Fibroblast of skin of right biceps (primary cell): ENCODE measurements at places on chromosomes 4 and X.

DNA sequence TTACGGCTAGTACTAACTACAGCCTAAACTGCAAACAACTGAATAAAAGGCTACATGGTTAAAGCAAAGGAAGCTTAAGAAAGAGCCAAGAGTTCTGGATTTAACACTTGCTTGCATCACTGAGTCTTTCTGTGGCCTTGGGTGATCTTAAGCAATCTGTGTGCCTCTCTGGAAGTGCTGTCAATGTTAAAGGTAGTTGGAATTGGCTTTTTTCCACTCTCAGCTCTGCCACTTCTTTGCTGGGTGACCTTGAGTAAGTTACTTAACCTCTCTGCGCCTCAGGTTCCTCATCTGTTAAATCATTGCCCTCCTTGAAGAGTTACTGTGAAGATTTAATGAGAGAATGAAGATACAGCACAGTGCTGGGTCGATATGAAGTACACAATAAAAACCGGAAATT, 15.7 kb downstream of the SLC2A9 start:
- DNase-seq = no peak

- DNase-seq = no peak
Measured at GRCh38 chr4:83609365-83609764, 73.5 kb downstream of the GPAT3 start.

DNA sequence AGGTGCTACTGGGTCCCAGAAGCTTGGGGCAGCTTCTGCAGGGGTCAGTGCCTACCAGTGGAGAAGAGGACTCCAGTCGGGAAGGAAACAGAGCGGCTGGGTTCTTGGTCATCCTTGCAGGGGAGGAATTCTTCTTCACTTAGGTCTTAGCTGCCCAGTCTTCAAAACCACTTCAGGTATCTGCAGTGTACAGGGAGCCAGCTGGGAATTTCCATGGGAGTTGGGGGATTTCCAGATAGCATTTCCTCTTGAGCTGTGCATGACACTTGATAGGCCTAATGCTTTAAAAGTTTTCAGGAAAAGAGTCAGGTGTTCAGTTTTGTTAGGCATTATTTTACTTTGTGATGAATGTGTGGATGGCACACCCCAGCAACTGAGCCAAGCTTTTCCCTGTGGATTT, 58.1 kb upstream of the ENPP6 start:
- no peak for DNase-seq

- peak; percentile 3 for DNase-seq
Measured at GRCh38 chr4:176084769-176085168, 19.1 kb downstream of the WDR17 start.

DNA sequence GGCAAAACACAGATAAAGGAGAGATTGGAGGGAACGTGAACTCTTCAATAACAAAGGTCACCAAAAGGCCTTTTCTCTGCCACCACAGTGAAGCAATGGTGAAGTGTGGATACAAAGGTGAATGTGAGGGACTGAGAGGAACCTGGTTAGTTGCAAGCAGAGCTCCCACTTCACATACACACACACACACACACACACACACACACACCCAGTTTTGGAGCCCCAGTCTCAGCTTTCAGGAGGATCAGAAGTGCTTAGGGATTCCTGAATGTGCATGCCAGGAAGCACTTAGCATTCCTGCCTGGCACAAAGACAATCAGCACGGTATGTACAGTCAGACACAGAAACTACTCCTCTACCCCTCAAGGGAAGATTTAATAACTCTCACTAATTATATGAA, 71.5 kb downstream of the ARHGEF9 start:
- peak; percentile 14 for DNase-seq

- peak; percentile 67 for DNase-seq
Measured at GRCh38 chr4:94766856-94767255, 9.1 kb downstream of the BMPR1B start.

DNA sequence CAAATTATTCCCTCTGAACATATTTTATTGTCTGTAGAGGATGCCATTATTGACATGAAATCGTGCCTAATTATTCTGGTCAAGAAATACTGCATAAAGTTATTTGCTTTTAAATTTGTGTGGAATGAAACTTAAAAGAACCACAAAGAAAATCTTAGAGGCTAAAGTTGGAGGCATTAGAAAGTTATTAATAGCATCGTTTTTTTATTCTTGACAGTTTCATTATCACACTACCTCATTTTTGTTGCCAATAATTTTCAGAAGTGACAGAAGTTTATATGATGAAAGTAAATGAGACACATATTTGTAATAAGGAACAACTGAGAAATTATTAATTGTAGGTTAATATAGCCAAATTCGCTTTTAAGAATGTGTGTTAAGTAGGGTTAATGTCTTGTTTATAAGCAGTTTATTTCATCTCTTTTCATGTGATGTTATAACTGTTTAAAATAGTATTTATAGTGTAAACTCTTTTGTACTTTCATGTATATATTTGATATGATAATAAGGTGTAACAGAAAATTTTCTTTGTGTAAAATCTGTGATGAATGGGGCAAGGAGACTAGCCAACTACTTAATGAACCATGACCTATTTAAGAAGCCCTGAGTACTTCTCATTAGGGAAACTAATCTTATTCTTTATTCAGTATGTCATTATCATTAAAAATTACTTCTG, 54.5 kb upstream of the GRIA2 start:
- DNase-seq = no peak

DNA sequence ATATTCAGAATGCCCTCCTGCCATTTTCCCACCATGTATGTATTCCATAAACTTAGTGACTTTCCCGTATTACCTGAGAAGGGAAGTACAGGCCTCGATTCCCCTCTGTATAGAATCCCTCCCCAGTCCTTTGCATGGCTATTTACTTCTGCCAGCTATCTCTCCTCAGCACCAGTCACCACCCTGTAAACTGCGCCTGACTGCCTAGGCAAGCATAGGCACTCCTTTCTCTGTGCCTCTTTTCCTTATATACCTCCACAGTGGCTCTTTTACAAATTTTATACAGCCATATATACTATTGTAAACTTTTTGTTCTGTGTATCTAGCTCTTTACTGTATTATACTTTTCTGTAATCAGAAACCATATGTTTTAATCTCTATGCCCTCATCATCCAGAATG, 130.9 kb upstream of the TET2 start:
- no peak for DNase-seq

DNA sequence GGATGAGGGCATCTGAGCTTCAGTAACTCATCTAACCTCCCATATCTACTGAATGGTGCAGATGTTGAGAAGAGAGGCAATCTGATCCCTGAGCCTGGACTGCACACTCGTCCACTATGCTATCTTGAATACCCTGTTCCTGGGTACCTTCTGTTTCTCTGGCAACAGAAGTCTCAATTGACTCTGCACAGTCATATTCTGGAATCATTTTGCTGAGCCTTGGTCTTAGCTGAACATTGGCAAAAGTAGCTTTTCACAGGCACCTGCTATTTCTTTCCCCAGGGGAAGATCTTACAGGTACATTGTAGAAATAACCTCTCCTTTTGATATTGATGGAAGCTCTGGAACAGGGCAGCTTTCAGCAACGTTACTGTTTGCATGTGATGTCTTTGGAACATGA, 161.5 kb upstream of the GPR101 start:
- DNase-seq = no peak

DNA sequence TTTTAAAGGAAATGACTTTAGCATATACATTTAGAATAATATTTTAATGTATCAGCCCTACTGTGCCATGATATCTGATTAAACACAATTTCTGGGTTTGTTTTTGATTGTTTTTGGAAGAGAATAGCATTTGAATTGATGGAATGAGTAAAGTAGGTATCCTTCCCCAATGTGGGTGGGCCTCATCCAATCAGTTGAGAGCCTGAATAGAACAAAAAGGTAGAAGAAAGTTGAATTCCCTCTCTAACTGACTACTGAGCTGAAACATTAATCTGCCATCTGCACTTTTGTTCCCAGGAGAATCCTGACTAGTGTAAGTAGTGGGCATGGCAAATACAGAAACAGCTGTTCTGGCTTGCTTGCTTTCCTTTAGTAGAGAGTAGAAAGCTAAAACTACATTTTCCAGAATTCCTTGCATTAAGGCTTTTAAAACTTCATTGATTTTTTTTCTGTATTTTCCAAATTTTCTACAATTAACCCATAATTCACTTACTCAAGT, 9.7 kb upstream of the SEC24D start:
- no peak for DNase-seq

- peak; percentile 18 for DNase-seq
Measured at GRCh38 chr4:13483136-13483767, 888 bp downstream of the RAB28 start.

GRCh38 chr4:54104907-54105306, 4.9 kb downstream of the GSX2 start:
- no peak for DNase-seq

GRCh38 chrX:20969565-20969964, 404.7 kb upstream of the CNKSR2 start:
- DNase-seq = peak; percentile 38

- no peak for DNase-seq
Measured at GRCh38 chr4:7770224-7771050, 169.2 kb downstream of the AFAP1 start.

DNA sequence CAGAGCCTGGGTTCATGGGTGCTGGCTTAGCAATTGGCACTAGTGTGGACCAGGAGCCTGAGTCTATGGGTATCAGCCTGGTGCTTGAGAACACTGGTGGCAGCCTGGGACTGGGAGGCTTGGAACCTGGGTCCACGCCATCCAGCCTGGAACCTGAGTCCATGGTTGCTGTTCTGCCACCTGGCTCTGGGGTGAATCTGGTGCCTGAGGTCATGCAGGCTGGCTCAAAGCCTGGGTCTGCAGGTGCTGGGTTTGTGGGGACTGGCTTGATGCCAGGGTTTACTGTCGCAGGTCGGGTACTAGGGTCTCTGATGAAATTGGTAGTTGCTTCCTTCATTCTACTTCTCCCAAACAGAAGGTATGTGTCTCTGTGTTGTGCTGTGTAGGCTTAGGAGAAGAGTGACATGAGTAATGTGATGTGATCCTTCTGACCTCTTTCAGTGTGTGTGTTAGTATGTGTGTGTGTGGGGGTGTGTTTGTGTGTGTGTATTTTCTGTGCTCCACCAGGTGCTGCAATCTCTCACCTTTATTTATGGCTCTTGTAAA, 517.0 kb upstream of the EPHA5 start:
- DNase-seq = no peak

DNA sequence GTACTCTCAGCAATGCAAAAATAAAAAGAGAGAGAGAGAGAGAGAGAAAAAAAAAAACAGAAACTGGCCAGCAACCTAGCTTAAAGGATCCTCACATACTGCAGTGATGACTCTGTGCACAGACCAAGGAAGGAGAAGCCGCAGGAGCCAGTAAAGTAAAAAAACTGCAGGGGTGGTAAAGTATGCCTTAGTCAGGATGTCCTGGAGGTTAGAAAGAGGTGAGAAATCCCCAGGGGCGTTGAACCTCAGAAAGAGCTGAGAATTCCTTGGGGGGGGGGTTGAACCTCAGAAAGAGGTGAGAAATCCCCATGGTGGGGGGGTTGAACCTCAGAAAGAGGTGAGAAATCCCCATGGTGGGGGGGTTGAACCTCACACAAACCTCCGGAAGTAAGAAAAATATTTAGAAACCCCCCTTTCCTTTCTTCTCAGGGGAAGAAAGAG, 48.0 kb downstream of the MAGEA9 start:
- peak; percentile 80 for DNase-seq

DNA sequence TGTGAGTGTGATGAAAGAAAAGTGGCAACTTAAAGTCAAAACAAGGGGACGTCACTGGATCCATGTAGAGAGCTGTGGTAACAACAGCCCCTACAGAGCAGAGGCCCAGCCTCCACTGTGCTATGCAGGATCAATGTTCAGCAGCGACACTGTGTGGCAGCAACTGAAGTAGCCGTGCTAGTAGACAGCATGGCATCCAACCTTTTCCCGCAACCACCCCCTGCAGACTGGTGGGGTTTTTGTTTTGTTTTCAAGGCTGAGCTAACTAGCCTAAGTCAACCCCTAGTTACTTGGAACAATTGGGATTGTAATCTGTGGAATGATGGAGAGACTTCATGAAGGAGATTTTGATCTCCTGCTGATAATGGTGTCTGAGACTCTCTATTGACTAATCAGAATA, 44.4 kb upstream of the PPARGC1A start:
- peak; percentile 5 for DNase-seq

GRCh38 chr4:3655963-3656362, 110.2 kb upstream of the ADRA2C start:
- DNase-seq = no peak

DNA sequence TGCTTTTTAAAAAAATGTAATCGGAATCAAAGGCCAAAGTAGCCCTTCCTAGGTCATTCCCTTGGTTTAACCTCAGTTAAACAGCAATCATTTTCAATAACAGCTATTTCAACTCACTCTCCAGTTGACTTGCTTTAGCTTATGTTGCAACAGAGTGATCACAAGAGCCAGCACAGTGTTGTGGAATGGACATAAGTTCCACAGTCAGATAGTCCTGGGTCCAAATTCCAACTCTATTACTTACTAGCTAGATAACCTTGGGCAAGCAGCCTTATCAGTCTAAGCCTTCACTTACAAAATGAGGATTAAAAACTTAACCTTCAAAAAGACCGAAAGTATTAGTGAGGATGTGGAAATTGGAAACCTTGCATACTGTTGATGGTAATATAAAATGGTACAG, 9.2 kb upstream of the GPC3 start:
- DNase-seq = no peak

GRCh38 chr4:28007693-28008092, 1147.1 kb downstream of the STIM2 start:
- no peak for DNase-seq

GRCh38 chrX:112359906-112360305, 277.3 kb upstream of the TRPC5 start:
- DNase-seq = peak; percentile 35

- DNase-seq = no peak
Measured at GRCh38 chr4:25857851-25858400, 4.9 kb downstream of the SEL1L3 start.

GRCh38 chrX:21691512-21692018, 33.4 kb upstream of the KLHL34 start:
- DNase-seq = peak; percentile 22

GRCh38 chr4:7054106-7054880, 11.1 kb downstream of the TADA2B start:
- DNase-seq = no peak

DNA sequence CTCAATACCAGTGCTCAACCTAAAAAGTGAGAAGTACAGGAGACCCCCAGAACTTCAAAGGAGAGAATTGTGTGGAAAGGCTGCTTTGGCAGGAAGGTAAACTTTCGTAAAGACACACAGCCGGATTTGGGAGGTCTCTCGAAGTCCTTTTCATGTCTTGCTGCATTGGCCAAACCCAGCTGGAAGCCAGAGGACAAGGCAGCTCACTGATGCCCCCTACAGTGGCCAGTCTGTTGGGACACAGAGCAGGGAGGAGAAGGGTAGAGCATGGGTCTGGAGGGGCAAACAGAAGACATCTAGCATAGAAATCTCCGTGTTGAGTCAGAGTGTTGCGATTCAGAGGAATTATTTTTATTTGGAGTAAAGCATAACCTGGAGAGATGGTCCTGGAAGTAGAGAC, 198.9 kb downstream of the ANK2 start:
- DNase-seq = no peak
